ENCODE measurements at places on chromosomes 13 and 19. TPM values are rescaled to one million over a fixed set of nuclear protein-coding genes. Genes with fewer than 3 reads are reported as not detected.

GRCh38 chr19:34220472-34221063 is 33.8 kb upstream of the GARRE1 start:
- DNase-seq: no peak

GRCh38 chr19:4620675-4621074 is 18.6 kb upstream of the TNFAIP8L1 start:
- no peak for DNase-seq

GRCh38 chr13:93045836-93046235 is 180.8 kb upstream of the GPC6 start:
- DNase-seq: no peak

DNA sequence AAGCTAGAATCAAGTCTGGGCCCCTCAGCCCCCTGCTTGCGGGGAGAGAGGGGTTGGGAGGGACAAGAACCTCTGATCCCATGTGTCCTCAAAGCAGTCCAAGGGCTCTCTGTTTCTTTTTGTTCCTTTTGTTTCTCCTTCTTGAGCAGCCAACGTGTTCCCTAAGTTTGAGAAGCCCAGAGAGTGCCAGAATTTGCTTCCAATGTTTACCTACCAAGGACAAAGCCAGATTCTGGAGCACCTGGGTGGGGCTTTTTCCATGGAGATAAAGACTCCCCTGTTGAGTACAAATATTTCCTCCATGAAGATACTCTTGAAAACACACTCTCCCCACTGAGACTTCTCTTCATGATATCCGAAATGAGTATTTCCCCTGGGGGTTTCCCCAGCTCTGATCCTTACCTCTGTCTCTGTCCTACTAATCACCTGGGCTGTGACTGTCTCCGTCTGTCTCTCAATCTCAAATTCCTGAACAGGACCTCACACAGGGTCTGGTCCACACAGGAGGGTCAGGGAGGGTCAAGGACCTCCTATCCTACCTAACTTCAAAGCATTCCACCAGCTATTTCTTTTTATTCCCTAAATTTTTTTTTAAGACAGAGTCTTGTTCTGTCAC is 27.4 kb downstream of the CD177 start:
- no peak for DNase-seq

DNA sequence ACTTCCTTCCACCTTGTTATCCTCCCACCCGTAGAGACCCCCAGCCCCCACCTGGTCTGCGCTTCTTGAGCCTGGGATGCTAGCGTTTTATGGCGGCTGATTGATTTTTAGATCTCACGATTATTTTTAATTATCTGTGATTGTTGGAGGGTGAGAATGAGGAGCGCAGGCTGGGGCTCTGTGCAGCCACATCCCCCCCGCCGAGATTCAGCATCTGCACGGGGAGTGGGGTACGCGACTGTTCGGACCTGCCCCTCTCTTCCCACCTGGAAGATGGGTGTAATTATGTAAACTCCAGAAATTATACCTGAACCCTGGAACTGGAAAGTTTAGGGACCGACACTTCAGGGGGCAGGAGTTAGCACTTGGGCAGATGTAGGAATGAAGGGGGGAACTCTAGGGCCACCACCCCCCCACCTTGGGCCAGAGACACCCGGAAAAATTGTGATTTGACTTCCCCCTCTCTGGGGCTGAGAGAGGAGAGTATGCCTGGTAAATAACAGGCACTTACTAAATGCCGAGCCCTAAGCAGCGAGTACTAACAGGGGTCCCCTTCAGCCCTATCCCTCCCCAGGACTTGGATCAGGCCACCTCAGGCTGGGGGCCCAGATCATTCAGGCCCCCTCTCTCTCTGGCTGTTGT is 1.8 kb upstream of the ONECUT3 start:
- no peak for DNase-seq

DNA sequence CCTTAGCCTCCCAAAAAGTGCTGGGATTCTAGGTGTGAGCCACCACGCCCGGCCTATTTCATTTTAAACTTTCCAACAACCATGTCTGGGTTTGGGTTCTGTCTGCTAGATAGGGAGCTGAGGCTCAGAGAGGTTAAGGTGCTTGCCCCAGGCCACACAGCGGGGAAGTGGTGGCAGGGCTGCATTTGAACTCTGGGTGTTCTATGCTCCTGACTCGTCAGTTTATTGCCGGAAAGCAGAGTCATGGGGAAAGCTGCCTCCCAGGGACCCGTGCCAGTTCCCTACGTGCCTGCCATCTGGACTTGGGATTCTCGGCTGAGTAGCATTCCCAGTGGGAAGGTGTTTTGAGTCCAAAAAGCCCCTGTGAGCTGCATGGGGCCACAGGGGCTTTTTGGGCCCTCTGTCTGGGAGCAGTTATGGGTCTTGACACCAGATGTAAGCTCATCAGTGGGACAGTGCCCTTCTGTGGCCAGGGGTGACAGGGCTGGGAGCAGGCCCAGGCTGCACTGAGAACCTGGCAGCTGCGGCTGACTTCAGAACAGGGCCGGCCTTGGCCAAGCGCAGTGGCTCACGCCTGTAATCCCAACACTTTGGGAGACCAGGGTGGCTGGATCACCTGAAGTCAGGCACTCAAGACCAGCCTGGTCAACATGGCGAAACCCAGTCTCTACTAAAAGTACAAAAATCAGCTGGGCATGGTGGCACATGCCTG is 10.9 kb downstream of the RFX1 start:
- no peak for DNase-seq

GRCh38 chr13:20391597-20392452 is 133.8 kb downstream of the CRYL1 start:
- peak; percentile 53 for DNase-seq

- no peak for DNase-seq
These were observed 218.9 kb upstream of the MAB21L1 start for GRCh38 chr13:35695448-35695770.

DNA sequence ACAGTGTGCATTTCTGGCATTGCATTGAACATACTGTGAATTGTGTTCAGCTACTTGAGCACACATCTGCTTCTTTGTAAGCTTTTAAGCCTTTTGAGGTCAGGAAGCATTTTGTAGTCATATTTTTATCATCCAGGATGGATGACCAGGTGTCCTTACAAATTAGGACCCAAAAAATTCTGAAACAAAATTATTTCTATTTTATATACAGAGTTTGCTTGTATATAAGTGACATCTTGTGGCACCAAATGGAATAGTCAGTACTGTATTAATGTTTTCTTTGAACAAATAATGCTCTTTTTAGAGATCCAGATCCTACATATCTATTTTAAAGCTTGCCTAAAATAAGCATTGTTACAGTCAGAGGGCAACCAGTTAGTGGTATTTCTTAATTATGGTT is 9.5 kb upstream of the SUPT20H start:
- no peak for DNase-seq

DNA sequence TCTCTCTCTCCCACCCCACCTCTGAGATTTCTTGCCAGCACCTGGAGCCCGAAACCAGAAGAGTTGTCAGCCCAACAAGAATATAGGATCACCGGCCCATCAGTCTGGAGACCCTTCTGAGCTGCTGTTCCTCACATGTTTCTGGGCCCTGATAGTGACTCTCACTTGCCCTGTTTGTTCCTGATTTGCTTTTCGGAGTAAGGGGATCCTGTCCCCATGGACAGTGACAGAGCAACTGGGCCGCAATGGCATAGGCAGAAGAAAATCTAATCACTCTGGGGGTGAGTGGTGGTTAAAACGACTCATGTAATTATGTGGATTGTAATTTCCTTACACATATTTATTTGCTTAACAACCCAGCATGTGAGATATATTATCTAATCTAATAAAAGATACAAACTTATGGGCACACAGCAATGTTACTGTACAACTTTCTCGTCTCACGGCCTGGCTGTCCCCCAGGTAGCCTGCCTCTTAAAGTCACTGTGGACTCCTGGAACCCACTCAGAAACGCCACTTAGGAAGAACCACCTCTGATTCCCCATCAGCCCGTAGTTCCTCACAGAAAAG is 663 bp upstream of the SMAD9 start:
- DNase-seq: no peak

GRCh38 chr13:72652681-72653080 is 74.7 kb downstream of the MZT1 start:
- no peak for DNase-seq

DNA sequence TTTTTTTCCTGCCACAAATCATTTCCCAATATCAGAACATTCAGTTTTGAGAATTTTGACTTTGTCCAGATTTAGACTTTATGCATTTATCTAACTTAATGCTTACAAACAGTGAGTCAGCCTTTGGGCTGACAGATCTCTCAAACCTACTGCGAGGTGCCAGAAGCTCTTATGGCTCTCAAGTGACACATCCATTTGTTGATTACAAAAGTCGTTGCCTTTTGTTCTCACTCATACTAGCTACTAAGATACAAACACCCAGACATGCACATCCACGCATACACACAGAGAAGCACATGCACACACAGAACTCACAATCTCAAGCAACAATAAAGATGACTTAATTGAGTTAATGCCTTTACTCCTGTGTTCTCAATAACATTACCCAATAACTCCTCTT is 1147.5 kb downstream of the DIAPH3 start:
- no peak for DNase-seq

DNA sequence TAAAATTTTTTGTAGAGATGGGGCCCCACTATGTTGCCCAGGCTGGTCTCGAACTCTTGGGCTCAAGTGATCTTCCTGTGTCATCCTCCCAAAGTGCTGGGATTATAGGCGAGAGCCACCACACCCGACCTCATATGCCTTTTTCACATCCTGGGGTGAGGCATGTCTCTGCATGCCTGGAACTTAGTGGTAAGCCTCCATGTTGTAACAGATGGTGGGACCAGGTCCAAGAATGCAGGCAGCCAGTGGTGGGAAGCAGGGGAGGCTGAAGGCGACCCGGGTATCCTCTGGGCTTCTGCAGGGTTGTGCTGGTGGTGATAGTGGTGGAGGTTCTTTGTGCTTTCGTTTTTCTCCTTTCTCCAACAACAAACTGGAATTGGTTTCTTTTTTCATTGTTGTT is 30.1 kb upstream of the CCDC124 start:
- no peak for DNase-seq

GRCh38 chr19:31530781-31531180 is 181.5 kb upstream of the TSHZ3 start:
- DNase-seq: no peak

GRCh38 chr19:4633140-4633967 is 6.0 kb upstream of the TNFAIP8L1 start:
- DNase-seq: peak; percentile 84

GRCh38 chr19:17296273-17296672 is 7.0 kb downstream of the ABHD8 start:
- DNase-seq: no peak

DNA sequence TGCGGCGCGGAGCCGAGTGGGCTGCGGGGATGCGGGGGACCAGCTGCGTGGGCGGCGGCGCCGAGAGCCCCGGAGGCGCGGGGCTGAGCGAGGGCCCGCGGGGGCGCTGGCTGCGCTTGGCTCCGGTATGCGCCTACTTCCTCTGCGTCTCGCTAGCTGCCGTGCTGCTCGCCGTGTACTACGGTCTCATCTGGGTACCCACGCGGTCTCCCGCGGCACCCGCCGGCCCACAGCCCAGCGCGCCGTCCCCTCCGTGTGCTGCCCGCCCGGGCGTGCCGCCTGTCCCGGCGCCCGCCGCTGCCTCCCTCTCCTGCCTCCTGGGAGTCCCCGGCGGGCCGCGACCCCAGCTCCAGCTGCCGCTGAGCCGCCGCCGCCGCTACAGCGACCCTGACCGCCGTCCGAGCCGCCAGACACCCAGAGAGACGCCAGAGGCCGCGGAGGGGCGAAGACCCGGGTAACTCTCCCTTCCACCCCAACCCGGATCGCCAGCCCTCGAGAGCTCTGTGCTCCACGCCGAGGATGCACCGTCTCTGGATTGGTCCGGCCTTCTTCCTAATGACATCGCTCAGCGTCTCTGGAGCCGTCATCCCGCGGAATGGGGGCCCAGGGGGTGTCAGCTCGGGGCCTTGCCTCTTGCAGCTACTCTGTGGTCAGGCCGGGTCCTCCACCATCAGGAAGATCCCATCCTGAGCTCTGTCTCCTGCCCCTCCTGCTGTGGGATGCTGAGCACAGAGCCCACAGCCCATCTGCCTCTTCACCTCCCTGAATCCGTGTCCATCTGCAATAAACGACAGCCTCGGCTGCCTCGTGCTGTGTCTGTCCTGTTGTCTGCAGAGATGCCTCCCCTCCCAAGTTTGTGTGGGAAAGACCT is 441 bp downstream of the INAFM1 start:
- DNase-seq: peak; percentile 77

DNA sequence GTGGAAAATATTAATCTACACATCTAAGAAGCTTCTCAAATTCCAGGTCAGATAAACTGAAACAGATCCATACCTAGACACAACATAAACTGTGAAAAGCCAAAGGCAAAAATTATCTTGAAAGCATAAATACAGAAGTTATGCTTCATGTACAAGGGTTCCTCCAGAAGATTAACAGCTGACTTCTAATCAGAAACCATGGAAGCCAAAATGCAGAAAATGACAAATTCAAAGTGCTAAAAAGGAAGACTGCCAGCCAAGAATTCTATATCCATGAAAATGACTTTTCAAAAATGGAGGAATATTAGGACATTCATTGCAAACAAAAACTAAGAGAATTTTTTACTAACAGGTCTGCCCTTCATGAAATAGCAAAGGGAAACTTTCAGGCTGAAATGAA is 72.8 kb downstream of the MYO16 start:
- no peak for DNase-seq

DNA sequence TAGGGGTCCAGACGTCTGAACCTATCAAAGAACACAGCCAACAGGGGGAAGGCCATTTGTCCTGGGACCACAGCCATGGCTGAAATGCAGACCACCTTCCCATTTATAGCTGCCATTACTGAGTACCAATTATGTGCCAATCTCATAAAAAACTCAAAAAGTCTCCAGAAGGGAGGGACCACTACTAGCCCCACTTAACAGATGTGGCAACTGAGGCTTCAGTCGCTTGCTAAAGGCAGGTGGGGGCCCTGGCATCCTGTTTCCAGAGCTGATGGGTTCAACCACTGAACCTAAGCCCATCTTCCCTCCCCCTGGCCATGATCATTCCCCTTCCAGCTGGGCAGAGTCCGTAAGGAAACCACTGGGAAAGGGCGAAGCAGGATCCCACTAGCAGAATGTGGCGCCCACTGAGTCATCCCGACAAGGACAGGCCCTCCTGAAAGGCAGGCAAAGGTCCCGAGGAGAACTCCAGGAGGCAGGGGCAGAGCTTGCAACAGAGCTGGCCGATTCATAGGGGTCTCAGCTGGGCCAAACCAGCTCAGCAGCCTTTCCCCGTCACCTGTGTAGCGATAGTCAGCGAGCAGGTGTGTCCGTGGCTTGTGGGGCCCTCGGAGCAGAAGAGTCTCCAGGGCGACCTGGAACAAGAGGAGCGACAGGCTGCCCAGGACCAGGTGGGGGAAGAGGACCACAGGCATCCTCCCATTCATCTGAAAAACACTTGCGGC is 14.3 kb upstream of the NAPA start:
- no peak for DNase-seq

NEK5 gene
- 0.27 TPM for total RNA-seq

PSG7 gene
- total RNA-seq: not detected

C13orf42 gene
- total RNA-seq: 11.7 TPM

CDC42EP5 gene
- total RNA-seq: 4.8 TPM

PTH2 gene
- total RNA-seq: 0.82 TPM

FBN3 gene
- 39.0 TPM for total RNA-seq

VAV1 gene
- 0.22 TPM for total RNA-seq

ATP4A gene
- total RNA-seq: 0.50 TPM

NLRP5 gene
- not detected for total RNA-seq

SPRY2 gene
- 37.7 TPM for total RNA-seq
